ENCODE measurements at places on chromosomes 4 and X. TPM values are rescaled to one million over a fixed set of nuclear protein-coding genes. Genes with fewer than 3 reads are reported as not detected.

GRCh38 chr4:2923141-2923551 is 40.1 kb downstream of the NOP14 start:
- no peak overlapping the region for H3K27ac ChIP-seq
- no peak overlapping the region for H3K4me3 ChIP-seq
- no peaks in the 10 kb centered on the region for H3K27me3 ChIP-seq
- no peak for DNase-seq
- H3K36me3 ChIP-seq: no peaks in the 10 kb centered on the region
- H3K4me1 ChIP-seq: no peaks in the 10 kb centered on the region

GRCh38 chr4:69717778-69718177 is 42.6 kb downstream of the SULT1B1 start:
- H3K4me1 ChIP-seq: no peaks in the 10 kb centered on the region
- no peak overlapping the region for H3K4me3 ChIP-seq
- no peak overlapping the region for H3K27ac ChIP-seq

DNA sequence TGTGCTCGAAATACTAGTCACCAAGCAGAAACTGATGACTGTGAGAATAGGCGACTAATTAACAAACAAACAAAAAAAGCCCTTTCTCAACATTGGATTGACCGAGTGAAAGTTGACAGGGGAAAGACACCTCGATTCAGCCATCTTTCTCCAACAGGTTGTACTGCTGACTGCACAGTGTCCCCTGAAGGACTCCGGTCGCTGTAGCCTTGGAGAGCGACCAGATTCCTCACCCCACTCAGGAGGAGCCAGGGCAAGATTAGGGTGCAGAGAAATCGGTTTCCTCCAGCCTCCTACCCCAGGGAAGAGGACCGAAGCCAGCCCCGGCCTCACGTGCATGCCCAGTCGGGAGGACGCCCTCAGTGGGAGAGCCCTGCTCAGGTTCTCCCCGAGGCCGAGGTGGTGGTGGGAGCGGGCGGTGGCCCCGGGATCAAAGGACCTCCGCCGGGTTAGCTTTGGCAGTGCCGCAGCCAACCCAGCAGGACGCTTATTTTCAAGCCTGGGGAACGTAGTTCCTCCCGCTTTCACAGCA is 1.1 kb upstream of the RAP1GDS1 start:
- H3K36me3 ChIP-seq: no peaks in the 10 kb centered on the region
- peak overlapping the region; percentile 89 for H3K27ac ChIP-seq
- H3K4me1 ChIP-seq: peaks cover 8% of the 10 kb centered on the region
- no peak for DNase-seq

- H3K27me3 ChIP-seq: no peaks in the 10 kb centered on the region
- no peaks in the 10 kb centered on the region for H3K4me1 ChIP-seq
- no peaks in the 10 kb centered on the region for H3K36me3 ChIP-seq
- no peak for DNase-seq
- no peak overlapping the region for H3K4me3 ChIP-seq
These were observed 3.5 kb downstream of the HGFAC start for GRCh38 chr4:3445111-3445820.

The SLBP gene
- 73.4 TPM for total RNA-seq

- H3K4me3 ChIP-seq: no peak overlapping the region
- H3K27me3 ChIP-seq: no peaks in the 10 kb centered on the region
- H3K27ac ChIP-seq: no peak overlapping the region
- H3K36me3 ChIP-seq: no peaks in the 10 kb centered on the region
These were observed 216.8 kb downstream of the IL15 start for GRCh38 chr4:141853091-141853764.

DNA sequence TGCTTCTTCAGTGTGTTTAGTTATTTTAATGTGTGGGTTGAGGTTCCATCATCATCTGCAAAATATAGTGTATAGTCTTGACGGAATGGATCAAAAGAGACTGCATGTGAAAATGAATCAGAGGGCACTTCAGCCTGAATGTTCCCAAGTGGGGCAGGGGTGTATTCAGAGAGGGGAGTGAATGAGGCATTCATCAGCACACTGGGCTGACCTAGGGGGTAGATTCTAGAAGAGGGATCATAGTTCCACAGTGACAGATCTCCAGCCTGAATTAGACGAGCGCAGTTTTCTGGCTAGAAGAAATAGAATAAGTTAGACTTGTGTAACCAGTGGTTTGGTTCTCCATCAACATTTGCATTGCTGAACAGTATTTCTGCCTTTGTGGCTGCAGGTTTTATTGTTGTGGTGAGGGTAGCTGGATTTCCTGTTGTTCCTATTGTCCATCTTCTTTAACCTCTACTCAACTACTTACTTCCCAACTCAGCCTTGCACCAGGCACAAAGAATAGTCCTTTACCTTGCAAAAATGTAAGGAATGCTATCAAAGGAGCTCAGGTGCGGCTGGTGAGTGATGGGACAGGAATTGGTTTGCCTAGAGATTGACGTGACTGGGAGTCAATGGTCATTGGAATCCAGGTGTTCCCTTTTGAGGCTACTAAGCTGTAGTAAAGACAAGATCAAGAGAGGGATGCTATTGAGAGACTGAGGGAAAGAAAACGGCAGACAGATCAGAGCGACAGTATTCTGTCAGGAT is 50.9 kb downstream of the NAP1L5 start:
- DNase-seq: no peak
- H3K36me3 ChIP-seq: no peaks in the 10 kb centered on the region
- H3K27me3 ChIP-seq: no peaks in the 10 kb centered on the region

DNA sequence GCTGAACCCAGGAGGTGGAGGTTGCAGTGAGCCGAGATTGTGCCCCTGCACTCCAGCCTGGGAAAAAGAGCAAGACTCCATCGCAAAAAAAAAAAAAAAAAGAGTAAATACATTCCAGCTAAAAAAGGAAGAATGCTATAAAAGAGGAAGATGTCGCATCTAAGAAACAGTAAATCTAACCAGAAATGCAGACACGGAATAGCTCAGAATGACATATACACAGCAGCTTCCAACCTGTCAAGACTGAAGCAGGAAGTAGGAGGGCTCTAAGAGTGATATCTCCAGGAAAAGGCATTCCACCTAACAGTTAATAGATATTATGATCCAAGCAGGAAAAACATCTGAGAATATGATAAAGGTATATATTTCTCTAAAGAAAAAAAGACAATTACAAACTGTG is 16.0 kb downstream of the CLOCK start:
- no peaks in the 10 kb centered on the region for H3K27me3 ChIP-seq
- no peaks in the 10 kb centered on the region for H3K36me3 ChIP-seq
- no peak for DNase-seq

- no peaks in the 10 kb centered on the region for H3K4me1 ChIP-seq
- no peak for DNase-seq
- H3K4me3 ChIP-seq: no peak overlapping the region
- no peak overlapping the region for H3K27ac ChIP-seq
- no peaks in the 10 kb centered on the region for H3K36me3 ChIP-seq
- no peaks in the 10 kb centered on the region for H3K27me3 ChIP-seq
These were observed 21.0 kb upstream of the TMSB15B start for GRCh38 chrX:103941201-103941975.

DNA sequence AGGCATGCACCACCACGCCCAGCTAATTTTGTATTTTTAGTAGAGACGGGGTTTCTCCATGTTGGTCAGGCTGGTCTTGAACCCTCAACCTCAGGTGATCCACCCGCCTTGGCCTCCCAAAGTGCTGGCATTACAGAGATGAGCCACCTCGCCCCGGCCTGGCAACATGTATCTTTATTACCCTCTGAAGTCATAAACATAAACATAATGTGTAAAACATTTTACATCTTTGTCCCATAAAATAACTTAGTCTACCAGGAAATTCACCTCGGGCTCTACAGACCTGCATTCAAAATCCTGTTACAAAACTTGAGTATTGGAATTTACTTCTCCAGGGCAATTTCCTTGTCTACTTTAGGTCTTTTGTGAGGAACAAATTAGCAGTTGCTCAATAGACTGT is 68.1 kb upstream of the DUSP21 start:
- no peak overlapping the region for H3K4me3 ChIP-seq
- no peak for DNase-seq
- no peaks in the 10 kb centered on the region for H3K27me3 ChIP-seq

GRCh38 chr4:73836373-73837279 is at the start of gene CXCL6:
Gene CXCL6 (plus strand): TSS chr4:73836678. CDS start chr4:73836751, 73 bp downstream.
- no peaks in the 10 kb centered on the region for H3K27me3 ChIP-seq
- no peak within 1 kb of the TSS for H3K27ac ChIP-seq
- DNase-seq: no peak
- H3K4me1 ChIP-seq: no peaks in the 10 kb centered on the region
- no peaks in the 10 kb centered on the region for H3K36me3 ChIP-seq

DNA sequence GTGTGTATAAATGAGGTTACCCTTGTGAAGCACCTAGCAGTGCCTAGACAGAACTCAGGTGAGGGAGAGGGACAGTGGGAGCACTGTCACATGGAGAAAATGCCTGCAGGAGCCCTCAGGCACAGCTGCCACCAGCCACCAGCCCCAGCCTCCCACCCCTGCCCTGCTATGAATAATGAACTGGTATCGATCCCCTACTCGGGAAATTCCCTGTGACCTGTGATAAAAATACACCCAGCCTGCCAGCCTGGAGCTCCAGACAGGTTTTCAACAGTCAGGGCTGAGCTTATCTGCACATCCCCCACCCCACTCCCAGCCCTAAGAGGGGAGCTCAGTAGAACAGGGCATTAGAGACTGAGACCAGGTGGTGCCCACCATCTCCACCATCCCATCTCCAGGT is 159.6 kb upstream of the PJA1 start:
- no peak overlapping the region for H3K27ac ChIP-seq
- H3K36me3 ChIP-seq: no peaks in the 10 kb centered on the region
- H3K4me1 ChIP-seq: no peaks in the 10 kb centered on the region
- no peak for DNase-seq
- no peak overlapping the region for H3K4me3 ChIP-seq
- H3K27me3 ChIP-seq: no peaks in the 10 kb centered on the region

DNA sequence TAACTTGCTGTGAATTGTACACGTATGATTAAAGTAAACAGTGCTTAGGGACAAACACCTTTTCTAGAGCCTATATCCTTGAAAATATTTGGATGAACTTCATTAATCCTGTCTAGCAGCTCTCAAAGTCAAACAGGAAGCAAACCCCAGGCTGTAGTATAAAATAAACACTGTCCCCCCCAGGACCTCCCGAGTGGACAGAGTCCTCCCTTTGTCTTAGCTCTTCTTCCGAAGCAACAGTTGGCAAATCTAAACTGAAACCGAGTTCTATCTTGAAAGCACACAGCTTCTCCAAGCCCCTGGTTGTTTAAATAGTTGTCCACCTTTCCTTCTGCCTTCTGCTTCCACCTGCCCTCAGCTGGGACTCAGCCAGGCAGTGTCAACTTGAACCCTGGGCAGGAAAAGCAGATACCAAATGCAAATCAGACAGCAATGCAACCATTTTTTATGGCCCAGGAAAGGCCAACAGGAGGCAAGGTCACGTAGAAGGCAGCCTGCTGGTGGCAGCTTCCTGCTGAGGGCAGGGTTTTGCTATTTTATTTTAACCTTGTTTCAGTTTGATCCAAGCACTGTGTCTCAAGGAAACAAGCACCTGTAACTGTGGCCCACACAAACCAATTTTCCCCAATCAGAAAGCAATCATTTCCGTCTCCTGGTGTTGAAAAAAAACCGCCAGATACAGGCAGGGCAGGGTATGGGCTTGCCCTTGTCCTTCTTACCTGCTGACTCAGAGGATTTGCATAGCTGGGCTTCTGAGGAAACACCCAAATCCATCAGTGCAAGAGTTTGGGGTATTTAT is 110.3 kb upstream of the KIT start:
- no peaks in the 10 kb centered on the region for H3K27me3 ChIP-seq
- H3K4me3 ChIP-seq: no peak overlapping the region

- no peaks in the 10 kb centered on the region for H3K36me3 ChIP-seq
- no peak overlapping the region for H3K27ac ChIP-seq
- H3K27me3 ChIP-seq: no peaks in the 10 kb centered on the region
These were observed 132.1 kb upstream of the TLL1 start for GRCh38 chr4:165740911-165741310.

- H3K4me3 ChIP-seq: no peak overlapping the region
- no peaks in the 10 kb centered on the region for H3K27me3 ChIP-seq
- DNase-seq: no peak
- no peaks in the 10 kb centered on the region for H3K36me3 ChIP-seq
These were observed 83.1 kb downstream of the MID1 start for GRCh38 chrX:10537308-10537707.

DNA sequence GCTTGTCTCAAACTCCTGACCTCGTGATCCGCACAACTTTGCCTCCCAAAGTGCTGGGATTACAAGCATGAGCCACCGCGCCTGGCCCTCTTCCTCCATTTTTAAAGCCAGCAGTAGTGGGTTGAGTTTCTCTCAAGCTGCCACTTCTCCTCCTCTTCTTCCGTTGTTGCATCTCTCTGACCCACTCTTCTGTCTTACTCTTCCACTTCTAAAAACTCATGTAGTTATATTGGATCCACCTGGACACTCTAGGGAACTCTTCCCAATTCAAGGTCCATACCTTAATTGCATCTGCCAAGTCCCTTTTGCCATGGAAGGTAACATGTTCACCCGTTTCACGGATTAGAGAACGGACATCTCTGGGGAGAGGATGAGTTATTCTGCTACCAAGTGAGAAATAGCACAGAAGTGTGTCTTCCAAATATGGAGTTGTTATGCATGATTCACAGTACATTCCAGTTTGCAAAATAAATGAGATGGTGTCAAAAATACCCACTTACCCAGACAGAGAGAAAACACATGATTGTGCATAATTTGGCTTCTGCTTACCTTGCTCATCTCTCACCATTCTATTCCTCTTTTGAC is 51.8 kb downstream of the GBA3 start:
- H3K4me1 ChIP-seq: no peaks in the 10 kb centered on the region
- no peaks in the 10 kb centered on the region for H3K27me3 ChIP-seq
- no peaks in the 10 kb centered on the region for H3K36me3 ChIP-seq
- no peak for DNase-seq

DNA sequence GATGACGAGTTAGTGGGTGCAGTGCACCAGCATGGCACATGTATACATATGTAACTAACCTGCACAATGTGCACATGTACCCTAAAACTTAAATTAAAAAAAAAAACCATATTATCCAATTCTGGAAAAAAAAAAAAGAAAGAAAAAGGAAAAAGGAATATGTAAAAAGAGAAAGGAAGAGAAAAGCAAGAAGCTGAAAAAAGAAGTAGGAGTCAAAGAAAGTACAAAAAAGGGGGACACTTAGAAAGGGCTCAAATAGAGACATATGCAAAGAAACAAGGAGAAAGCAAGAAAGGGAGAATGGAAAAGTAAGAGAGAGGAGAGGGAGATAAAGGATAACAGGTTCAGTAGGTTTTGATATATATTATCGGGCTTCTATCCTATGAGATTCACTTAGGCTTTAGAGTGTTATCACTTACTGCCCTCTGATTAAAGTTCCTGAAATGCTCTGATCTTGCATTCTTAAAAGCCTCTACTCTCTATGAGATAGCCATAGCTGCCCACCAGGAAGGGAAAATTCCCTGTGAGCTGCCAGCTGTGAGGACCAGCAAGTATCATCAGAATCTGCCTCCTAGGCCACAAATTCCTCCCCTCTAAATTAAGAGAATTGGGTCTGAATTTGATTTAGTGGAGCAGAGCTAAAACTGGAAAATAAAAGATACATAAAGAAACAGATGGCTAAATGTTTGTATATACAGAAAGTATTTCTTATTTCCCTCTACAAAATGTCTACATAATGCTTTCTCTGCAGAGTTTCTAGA is 95.2 kb downstream of the AMMECR1 start:
- H3K4me3 ChIP-seq: no peak overlapping the region
- no peaks in the 10 kb centered on the region for H3K27me3 ChIP-seq
- H3K27ac ChIP-seq: no peak overlapping the region
- no peaks in the 10 kb centered on the region for H3K36me3 ChIP-seq
